ENCODE measurements at places on chromosomes 6 and 20.

DNA sequence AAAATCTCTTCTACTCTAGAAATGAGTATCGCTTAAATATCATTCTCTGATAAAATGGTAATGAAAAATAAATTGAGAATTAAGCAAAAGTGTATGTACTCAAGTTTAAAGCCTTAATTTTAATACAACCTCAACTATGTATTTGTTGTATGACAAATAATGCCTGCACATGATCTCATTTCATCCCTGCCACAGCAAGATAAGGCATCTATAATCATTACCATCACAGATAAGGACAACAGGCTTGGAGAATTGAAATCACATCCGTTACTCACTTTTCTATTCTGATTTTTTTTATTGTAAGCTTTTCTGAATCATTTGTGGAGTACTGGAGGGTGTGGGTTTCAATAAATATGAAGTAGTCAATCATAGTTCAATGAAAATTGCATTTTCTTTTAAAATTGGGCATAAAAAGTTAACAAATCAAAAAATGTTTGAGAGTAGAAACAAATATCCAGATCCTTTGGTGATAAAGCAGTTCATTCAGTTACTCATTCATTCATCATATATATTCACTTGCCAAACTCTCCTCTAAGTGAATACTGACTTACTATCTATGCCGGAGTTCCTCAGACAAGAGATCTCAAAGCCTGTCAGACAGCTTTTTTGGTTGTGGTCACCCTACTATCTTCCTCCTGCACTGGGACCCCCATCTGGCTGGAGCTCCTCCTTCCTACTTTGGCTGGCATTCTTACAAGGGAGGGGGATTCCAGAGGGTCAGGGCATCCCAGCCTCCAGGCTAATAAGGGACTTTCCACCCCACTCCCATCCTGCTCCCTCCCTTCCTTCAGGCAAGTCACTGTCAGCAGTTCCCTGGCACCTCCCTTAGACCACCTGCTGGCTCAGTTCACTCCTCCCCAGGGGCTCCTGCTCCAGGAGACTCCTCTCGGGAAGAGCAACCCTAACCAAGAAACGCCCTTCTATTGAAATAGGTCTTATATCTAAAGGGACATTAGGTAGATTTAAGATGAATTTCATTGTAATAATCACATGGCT lies 118.6 kb downstream of the OGFRL1 start:
- DNase-seq = no peak

DNA sequence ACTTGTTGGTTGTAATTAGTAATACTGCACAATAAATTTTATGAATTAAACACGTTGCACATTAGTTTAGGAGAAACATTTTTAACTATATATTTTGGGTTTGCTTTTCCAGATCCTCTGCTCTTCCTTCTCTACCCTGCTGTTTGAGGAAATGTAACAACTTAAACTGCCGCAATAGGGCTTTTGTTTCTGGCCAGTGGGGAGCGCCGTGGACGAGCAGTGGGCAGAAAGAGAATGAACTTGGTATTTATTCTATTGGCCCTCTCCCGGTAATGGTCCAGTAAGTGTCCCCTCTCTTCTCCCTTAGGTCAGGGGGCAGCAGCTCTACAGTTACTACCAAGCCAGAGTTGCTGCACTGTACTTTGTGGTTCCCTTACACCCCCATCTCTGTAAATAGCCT lies 35.2 kb upstream of the EPHA7 start:
- DNase-seq = no peak

- no peak for DNase-seq
Measured at GRCh38 chr6:36904851-36905393, 19.2 kb downstream of the C6orf89 start.

- DNase-seq = peak; percentile 52
Measured at GRCh38 chr6:138086573-138087196, 20.5 kb downstream of the PERP start.

DNA sequence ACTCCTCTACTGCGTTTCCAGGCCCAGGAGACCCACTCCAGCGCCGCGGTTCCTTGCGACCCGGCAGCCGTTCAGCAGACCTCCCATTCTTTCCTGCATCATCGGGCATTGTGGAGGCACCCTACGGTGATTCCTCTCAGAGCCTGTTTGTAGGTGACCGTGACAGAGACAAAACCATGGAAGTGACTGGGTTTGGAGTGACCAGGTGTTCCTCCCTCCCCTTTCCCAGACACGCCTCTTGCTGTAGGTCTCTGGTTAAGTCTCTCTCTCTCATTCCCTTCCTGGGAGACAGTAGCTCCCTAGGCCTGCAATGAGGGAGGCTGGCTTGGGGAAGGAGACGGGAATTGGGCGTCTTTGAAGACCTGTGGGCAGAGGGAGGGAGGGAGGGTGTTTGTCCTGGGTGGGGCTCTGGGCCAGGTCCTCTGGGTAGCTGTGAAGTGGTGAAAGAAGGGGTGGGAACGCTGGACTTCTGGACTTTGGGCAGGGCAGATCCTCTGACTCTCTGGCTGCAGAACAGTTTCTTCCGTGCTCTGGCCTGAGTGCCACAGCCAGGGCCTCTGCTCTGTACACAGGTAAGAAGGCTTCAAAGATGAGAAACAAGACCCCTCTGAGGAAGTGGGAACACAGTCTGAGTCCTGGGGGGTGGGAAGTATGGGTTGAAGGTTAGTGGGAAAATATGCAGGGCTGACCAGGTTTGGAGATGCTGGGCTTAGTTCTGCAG lies 763 bp downstream of the KLC4 start:
- peak; percentile 56 for DNase-seq

DNA sequence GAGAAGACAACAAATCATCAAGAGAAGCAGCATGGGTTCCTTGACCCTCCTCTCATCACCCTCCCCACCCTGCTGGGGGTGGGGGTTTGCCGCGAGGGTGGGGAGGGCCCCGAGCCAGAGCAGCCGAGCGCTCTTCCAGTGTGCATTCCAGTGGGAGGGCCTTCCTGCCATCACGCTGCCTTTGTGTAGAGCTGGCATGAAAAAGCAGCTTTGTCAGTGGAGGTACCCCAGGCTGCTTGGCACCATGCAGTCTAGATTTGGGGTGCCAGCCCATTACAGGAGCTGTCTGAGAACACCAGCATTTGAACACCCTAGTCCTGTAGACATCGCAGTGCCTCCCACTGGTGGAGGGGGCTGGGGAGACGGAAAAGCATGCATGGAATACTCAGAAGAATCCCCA lies 12.2 kb downstream of the BAK1 start:
- DNase-seq = no peak

- peak; percentile 92 for DNase-seq
Measured at GRCh38 chr6:43263314-43264178, 20.3 kb downstream of the TTBK1 start.

DNA sequence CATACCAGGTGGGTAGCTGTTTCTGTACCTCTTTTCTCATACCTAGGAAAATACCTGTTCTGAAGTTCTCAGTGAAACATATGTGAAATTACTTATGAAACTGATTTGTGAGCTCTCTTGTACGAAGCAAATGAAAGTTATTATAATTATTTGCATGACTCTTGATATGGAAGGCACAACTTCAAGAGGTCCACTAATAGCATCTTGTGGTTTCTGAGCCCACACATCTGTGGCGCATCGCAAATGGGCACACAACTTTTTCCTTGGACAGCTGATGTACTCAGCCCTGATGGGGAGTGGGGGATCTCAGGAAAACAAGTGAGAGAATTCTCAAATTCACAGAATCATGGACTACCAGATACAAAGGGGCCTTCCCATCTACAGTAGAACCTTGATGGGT lies 432.3 kb downstream of the CD83 start:
- no peak for DNase-seq

GRCh38 chr20:19015351-19016139 lies 196.9 kb upstream of the SLC24A3 start:
- no peak for DNase-seq

GRCh38 chr6:163779727-163780284 lies 365.3 kb downstream of the QKI start:
- no peak for DNase-seq

- DNase-seq = no peak
Measured at GRCh38 chr20:17171746-17172280, 55.0 kb upstream of the PCSK2 start.

GRCh38 chr6:8383584-8383983 lies 51.8 kb downstream of the SLC35B3 start:
- DNase-seq = no peak

- DNase-seq = no peak
Measured at GRCh38 chr6:117494694-117495318, 12.3 kb downstream of the DCBLD1 start.

GRCh38 chr20:33400812-33401183 lies 521 bp downstream of the CDK5RAP1 start:
- peak; percentile 69 for DNase-seq

DNA sequence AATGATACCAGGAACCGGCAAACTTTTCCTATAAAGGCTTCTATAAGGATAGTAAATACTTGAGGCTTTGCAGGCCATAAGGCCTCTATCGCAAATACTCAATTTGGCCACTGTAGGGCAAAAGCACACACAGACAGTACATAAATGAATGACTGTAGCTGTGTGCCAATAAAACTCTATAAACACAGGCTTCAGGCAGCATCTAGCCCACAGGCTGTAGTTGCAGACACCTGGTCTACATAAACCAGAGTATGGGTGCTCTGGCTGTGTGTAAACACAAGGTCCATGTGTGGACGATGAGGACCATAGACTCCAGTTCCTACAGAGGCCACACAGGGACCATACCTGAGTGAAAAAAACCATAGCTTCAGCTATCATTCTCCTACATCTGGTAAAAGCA lies 52.2 kb downstream of the ZMYND8 start:
- peak; percentile 59 for DNase-seq

DNA sequence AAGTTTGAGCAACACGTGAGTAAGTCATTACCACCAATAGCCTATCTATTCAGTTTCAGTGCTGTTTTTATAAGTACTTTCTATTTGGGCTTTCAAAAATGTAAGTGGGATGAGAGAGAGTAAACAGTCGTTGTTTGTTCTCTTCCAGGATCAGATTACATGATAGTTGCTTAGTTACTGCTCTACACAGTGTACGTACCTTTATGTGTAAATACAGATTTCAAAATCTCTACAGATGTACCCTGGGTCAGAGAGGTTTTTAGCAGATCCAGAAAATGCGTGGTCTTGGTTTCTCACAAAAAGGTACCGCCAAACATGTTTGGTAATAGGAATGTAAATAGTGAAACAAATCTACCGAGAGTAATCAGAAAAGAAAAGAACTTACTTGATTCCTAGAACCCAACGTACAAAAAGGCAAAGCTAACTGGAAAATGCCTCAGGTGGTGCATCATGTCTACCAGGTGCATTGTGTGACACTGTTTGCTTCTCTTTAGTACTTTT lies 421.1 kb downstream of the BCKDHB start:
- peak; percentile 36 for DNase-seq

DNA sequence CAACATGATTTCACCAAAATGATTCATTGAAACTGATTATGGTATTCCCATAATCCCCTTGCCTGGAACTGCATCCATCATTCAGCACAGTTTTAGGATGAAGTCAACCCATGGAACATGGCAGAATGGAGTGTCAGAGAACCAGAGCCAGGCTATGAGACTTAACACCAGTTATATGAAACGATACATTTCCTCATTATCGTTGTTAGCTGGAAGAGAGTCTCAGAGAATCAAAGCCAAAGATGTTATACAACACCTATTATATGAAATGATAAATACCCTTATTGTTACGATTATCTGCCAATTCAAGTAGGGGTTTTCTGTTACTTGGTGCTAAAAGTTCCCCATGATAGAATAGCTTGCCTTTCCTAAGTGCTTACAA lies 131.2 kb downstream of the BCAS1 start:
- DNase-seq = no peak

- DNase-seq = no peak
Measured at GRCh38 chr6:818196-818595, 125.3 kb upstream of the EXOC2 start.

DNA sequence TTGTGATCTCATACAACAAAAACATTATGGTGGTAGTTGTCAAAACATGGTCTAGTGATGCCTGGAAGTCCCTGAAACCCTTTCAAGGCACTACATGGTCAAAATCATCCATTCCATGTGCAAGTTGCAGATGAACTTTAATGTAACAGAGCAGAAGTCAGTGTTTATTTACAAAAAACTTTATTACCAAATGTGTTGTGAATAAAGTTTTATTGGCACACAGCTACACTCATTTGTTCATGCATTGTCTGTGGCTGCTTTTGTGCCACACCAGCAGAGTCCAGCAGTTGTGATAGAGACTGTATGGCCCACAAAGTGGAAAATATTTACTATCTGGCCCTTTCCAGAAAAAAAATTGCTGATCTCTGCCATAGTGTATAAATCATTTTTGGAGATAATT lies 26.8 kb downstream of the TUBB2B start:
- DNase-seq = no peak

GRCh38 chr6:144834426-144835038 lies 549.4 kb downstream of the UTRN start:
- no peak for DNase-seq

DNA sequence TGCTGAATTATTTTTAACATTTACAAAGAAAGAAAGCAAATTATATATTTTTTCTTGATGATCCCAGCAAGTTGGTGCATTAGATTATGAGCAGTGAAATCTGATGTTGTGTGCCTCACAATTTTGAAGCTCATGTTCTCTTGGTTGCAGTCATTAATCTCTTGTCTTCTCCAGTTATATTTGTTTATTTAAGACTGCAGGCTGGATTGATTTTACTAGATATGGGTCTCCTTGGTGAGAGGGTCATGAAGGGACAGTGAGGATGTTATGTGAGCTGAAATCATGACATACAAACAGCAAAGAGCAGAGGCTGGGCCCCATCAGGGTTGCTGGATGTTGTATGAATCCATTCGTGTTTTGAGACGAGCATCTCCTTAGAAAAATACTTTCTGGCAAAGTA lies 64.2 kb upstream of the AKIRIN2 start:
- DNase-seq = no peak

DNA sequence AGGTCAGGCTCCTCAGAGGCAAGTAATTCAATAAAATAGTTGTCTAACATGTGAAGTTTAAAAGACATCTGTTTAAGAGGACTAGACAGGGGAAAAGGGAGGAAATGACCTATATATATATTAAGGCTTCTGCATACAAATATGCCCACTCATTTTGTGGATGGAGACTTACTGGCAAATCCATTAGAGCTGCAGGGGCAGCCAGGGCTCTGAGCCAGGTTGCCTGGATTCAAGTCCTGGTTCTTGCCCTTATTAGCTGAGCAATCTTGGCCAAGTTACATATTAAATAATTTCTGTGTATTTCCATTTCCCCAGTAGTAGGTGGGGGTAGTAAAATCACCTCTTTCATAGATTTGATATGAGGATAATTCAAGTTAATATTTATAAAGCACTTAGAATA lies 287.0 kb upstream of the RIMS1 start:
- no peak for DNase-seq

- DNase-seq = peak; percentile 11
Measured at GRCh38 chr6:27502508-27503435, 29.9 kb upstream of the ZNF184 start.

GRCh38 chr20:57470212-57470522 lies 54.8 kb downstream of the CTCFL start:
- DNase-seq = no peak

GRCh38 chr20:23624324-23624691 lies 13.4 kb downstream of the CST3 start:
- no peak for DNase-seq

GRCh38 chr6:84220809-84221409 lies 6.5 kb downstream of the CEP162 start:
- DNase-seq = no peak

GRCh38 chr6:38487423-38487822 lies 152.3 kb downstream of the BTBD9 start:
- no peak for DNase-seq

- no peak for DNase-seq
Measured at GRCh38 chr6:154848580-154848979, 115.4 kb downstream of the SCAF8 start.

- no peak for DNase-seq
Measured at GRCh38 chr20:29744071-29744470, 1513.4 kb upstream of the DEFB115 start.

- no peak for DNase-seq
Measured at GRCh38 chr6:69487688-69488087, 309.1 kb downstream of the LMBRD1 start.
